ENCODE measurements at places on chromosomes 11 and 22. TPM values are rescaled to one million over a fixed set of nuclear protein-coding genes. Genes with fewer than 3 reads are reported as not detected.

Gene P2RY6
- total RNA-seq, result not detected

Gene USH1C
- total RNA-seq, result not detected

Gene NNMT
- total RNA-seq, result not detected

Gene TYR
- total RNA-seq, result not detected

Gene TEX12
- 0.32 TPM for total RNA-seq

Gene TRIM49D2
- not detected for total RNA-seq

Gene VSIG2
- 0.32 TPM for total RNA-seq

Gene CFAP68
- 19.0 TPM for total RNA-seq

Gene ELMOD1
- total RNA-seq, result not detected

Gene SMIM35
- total RNA-seq, result 0.30 TPM

Gene CREBZF
- 46.6 TPM for total RNA-seq

Gene ARL2
- total RNA-seq, result 17.2 TPM

Gene EIF1AD
- total RNA-seq, result 85.2 TPM

Gene CTR9
- total RNA-seq, result 27.3 TPM

Gene RBM4B
- 7.3 TPM for total RNA-seq

Gene PLA2G3
- total RNA-seq, result not detected

Gene SMCO4
- total RNA-seq, result 8.9 TPM

Gene EML3
- 169 TPM for total RNA-seq

Gene LUZP2
- not detected for total RNA-seq

Gene H19
- total RNA-seq, result not detected

Gene RTL10
- total RNA-seq, result 12.4 TPM

Gene FGF19
- not detected for total RNA-seq
